ENCODE measurements at places on chromosomes 11 and 22.

GRCh38 chr11:132134322-132134721 is 763.9 kb downstream of the NTM start:
- DNase-seq = no peak

GRCh38 chr11:116312570-116313391 is 460.0 kb downstream of the BUD13 start:
- no peak for DNase-seq

GRCh38 chr22:47207846-47208554 is 445.6 kb downstream of the TBC1D22A start:
- no peak for DNase-seq

DNA sequence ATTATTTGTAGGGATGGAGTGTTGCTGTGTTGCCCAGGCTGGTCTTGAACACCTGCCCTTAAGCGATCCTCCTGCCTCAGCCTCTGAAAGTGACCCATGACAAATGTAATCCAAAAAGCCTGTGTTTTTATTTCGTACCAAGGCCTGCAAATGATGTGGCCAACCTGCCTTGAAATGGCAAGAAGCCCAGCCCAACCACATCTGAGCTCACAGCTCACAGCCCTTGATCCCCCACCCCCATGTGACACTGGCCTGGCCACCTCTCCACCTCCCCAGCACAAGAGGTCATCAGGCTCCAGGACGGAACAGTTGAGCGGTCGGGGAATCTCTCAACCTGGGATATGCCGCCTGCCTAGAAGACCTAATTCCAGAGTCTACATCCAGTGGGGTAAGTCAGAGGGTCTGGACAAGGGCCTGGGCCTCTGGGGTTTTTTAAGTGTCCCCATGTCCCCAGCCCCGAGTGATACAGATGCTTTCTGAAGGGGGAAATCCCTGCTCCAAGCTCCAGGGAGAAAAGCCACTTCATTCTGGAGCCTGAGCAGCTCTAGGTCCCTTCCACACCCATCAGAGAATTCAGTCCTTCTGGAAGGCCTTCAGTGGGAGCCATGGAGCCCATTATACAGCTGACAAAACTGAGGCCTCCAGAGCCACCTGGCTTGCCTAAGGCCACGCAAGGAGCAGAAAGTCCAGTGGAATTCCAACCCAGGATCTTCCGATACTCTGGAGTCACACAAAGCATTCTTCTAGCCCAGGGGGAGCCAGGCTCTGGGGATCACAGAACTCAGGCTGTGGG is 70.7 kb downstream of the MN1 start:
- DNase-seq = no peak

- DNase-seq = peak; percentile 3
Measured at GRCh38 chr11:69000391-69000790, 12.7 kb downstream of the MRGPRF start.

DNA sequence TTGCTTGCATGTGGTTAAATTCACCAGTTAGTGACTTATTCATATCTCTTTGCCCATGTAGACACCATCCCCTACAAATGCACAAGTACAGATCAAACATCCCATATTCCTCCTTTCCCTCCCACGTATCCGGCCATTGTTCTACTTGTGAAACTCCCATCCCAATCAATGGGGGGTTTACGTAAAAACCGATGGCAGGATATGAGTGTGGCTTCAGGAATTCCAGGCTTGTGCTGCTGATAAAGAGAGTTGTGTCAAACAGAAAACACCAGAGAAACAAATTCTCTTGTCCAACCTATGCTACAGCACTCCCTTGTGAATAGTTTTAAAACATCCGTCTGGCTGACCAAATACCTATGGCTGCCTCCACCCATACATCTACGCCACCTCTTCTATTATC is 15.5 kb downstream of the FLI1 start:
- DNase-seq = no peak

DNA sequence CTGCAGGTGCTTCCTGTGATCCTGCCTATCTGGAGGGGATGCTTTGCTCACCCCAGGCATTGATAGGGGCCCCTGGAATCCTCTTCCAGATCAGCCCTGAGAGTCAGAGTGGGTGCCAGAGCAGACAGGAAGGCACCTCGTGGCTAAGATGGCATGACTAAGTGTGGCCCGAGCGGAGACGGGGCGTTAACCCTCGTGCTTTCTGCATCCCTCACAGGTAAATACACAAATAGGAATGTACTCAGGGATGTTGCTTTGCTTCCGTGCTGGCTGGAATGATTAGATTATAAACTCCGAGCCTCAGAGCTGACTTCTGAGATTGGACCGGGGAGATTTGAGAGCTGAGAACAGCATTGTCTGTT is 312.7 kb upstream of the B3GAT1 start:
- DNase-seq = no peak

DNA sequence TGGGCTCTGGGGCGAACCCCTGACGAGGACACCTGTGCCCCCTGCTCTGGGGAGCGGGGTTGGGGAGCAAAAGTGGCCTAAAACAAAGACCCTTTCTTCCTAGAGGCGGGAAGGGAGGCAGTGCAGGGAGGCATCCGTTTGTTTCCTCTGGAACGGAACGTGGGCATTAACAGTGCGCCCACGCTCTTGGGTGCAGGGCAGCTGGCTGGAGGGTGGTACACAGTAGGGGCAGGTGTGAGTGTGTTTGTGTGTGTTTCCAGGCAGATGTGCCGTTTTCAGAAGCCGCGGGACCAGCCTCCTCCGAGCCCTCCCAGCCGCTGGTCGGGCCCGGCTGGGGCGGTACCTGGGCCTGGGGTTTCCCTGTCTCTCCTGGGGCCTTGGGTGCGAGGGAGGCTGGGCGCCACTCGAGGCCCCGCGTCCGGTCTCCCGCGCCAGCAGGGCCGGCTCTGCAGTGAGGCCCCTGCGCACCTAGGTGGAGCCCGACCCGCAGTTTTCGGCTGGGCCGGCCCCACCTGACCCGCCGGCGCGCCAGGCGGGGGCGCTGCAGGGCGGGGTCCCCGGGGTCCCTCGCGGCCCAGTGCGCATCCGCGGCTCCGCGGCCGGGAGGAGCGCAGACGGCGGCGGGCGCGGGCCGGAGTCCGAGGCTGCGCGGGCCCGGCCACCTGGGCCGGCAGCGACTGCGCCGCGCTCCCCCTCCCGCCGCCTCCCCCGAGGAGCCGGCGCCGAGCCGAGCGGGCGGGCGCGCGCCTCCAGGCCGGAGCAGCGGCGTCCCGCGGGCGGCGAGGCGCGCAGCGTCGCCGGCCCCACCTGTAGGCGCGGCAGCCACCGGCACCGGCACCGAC is 1252.7 kb downstream of the BRD1 start:
- peak; percentile 84 for DNase-seq

DNA sequence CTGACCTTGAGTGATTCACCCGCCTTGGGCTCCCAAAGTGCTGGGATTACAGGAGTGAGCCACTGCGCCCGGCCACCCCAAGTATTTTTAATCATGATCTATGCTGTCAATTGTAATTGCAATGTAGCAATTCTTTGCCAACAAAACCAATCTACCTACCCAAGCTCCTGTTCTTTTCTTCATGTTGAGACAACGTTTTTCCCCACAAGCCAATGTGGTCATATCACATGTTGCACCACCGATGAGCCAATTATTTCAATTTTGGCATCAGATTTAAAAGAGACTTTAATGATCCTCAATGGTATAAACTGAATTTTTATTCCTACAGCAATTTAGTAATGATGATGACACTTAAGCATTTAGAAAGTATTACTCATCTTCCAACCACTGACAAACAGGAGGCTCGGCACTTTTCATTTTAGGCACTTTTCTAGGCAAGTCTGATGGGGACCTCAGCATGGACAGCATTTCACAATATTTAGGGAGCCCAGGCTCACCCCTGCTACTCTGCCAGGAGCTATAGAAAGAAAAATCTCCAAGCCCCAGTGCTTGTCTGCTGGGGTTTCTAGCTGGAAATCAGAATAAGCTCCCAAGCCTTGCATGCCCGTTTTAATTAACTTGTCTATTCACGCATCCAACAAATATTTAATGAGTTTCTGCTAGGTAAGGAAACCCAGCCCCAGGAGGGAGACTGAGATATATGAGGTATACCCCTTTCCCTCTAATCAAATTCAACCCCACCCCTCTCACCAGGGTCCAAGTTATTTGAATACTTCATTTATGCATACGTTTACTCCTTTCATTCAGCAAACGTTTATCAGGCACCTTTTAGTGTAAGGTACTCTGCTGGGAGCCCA is 291.4 kb downstream of the ST3GAL4 start:
- no peak for DNase-seq

DNA sequence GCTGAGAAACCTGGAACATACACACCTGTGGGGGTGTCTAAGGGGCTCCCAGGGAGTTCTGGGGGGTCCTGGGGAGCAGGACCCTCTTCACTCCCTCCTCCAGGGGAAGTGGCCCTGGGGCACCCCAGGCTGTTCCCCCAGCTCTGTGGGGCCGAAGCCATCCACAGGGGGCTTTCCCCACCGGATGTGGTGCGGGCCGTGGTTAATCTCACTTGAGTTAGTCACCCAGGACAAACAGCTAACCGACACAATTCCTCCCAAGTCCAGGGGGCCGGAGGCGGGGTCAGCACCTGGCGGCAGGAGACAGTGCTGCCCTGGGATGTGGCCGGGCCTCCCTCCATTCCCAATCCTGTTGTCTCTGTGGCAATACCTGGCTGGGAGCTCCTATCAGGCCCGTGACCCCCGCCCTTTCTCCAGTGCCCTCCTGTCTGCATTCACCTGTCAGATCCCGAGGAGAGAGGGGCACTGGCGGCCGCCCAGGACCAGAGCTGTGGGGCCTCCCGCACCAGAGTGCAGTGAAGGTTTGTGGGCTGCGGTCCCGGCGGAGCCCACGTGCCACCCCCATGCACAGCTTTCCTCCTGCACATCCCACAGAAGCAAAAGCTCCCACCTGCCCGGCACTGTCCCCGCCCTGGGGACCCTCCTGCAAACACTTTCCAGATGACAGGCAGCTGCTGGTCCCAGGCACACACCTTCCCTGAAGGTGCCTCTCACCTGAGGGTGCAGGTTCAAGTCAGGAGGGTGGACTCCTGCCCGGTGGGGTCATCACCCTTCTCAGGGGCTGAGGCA is 5.2 kb upstream of the MUC5AC start:
- peak; percentile 9 for DNase-seq

DNA sequence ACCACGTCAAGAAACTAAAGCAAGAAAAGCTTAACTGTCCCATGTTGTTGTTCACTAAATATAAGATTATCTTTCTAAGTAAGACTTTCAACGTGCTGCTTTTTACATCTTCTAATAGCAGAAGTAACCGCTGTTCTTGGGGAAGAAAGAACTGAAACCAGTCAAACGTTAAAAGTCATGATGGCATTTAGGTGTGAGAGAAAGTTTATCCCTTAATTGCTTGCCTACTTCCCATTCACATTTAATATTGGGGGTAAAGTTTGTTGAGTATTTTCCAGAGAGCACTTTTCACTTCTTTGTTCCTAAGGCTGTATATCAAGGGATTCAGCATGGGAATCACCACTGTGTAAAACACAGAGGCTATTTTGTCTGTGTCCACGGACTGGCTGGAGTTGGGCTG is 970 bp downstream of the OR5B21 start:
- no peak for DNase-seq

DNA sequence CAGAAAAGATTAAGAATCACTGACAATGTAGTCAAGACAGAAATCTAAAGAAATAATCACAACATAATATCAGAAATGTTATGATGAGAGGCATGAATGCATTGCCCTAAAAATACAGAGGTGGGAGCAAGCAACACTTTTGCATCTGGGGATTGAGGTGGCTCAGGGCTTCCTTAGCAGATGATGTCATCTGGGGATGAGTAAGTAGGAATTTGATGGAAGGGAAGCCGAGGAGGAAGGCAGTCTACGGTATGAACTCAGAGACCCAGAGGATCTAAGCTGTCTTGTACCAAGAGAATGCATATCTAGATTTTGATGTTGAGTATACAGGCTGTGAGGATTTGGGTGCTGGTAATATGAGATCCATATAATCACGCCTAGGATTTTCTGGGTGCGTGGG is 193.0 kb upstream of the SNX19 start:
- DNase-seq = no peak

DNA sequence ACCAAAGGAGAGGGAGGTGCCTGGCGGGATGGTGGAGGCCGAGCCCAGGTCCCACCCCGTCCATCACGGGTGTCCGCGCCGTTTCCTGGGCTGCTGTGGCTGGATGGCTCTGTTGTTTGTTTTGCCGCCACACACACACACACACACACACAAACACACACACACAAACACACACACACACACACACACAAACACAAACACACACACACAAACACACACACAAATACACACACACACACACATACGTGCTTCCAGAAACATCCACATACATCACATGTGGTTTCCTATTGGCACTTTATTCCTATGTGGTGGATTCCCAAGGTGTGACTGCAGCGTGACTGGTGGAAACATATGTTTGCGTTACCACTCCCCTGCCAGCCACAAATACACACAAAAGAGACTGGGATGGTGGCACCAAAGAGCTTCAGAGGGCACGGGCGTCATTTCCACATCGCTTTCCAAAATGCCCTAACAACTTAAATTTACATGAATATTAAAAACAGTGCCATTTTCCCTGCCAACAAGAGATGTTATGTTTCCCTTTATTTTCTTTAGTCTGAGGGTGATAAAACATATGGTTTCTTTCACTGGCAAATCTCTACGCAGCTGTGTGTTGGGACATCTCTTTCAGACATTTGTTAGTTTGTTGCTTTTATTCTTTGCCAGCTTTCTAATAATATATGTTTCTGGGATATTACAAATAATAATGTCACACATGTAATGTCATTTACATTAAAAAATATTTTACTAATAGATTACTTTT is 356.8 kb downstream of the BRD1 start:
- no peak for DNase-seq

- no peak for DNase-seq
Measured at GRCh38 chr11:27649800-27650199, 50.5 kb downstream of the BDNF start.

DNA sequence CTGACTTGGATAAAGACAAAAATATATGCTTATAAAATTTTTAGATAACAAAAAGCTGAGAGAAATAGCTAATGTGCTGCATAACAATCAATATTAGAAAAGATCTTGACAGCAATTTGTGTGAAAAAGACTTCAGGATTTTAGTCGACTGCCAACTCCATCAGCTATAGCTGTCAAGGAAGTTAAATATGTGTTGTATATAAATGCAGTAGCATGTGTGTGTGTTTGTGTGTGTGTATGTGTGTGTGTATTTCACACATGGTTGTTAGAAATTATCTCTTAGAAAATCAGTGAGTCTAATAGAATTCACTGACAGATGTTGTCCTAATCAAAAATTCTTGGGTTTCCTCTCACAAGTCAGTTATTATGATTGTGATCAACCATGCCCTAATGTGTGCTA is 171.2 kb downstream of the CASP12 start:
- DNase-seq = no peak

GRCh38 chr11:57763568-57763967 is 2.0 kb downstream of the CTNND1 start:
- DNase-seq = no peak

DNA sequence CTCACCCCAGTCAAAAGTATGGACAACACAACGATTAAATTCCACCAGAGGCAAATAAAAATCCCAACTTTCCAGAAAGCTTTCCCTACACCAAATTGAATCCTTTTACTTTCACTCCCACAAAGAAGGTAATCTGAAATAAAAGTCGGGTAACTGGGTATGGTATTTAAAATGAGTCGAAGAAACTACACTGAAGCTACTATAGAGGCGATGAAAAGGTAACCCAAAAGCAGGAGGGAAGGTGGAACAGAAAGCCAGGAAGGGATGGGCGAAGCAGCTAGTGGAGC is 1.1 kb downstream of the PICALM start:
- no peak for DNase-seq

GRCh38 chr11:61056981-61057380 is 45.3 kb upstream of the CD5 start:
- DNase-seq = no peak
